ENCODE measurements at places on chromosomes 2 and 18.

- no peak for DNase-seq
Measured at GRCh38 chr2:132645722-132646539, 24.1 kb downstream of the LYPD1 start.

DNA sequence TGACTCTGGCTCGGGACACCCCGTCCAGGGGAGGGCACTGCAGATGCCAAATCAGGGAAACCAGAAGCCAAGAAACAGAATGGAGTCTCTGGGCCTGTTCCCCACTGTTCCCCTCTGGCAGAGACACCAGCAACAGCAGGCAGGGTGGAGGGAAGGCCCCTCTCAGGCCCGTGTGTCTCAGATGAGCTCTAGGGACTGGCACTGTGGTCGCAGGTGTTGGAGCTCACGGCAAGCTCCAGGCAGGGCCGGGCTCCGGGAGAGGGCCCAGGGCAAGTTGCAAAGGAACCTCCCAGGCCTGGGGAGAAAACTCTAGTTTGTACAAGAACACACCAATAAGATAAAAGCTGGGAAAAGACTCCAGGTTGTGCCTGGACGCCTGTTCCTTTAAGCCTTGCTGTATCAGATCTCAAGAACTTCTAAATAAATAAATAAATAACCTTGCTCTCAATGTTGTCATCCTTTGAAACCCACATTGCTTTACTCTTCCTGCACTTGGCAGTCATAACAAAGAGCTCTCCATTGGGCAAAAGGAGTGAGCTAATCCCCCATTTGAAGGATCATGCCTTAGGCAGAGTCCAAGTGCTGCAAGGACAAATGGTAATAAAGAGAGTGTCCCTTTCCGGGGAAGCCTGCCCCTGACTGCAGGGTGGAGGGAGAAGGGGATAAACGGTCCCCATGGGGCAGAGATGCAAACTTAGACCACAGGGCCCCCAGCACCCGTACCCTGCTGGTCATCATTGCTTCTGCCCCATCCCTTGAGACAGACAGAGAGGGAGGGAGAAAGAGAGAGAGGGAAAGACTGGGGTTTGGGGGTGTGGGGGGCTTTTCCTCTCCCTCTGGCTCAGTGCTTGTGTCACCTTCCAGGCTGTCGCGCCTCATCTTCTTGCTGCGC lies 33.3 kb downstream of the CNGA3 start:
- no peak for DNase-seq

DNA sequence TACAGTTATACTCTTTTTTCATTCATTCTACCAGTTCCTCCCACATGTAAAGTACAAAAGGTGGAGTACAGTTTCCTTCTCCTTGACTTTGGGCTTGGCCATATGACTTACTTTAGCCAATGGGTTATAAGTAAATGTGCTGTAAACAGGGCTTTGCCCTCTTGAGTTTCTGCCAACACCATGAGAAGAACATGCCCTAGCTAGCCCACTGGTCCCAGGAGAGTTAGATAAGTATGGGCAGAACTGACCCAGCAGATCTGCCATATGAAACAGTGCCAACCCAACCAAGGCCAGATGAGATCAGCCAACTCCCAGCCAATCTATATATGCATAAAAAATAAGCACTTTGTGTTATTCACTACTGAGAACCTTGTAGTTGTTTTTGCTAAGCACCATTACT lies 25.5 kb downstream of the ZC3H8 start:
- DNase-seq = no peak

GRCh38 chr2:197071790-197072436 lies 145.4 kb upstream of the PGAP1 start:
- no peak for DNase-seq

GRCh38 chr2:234911271-234911670 lies 40.5 kb upstream of the SH3BP4 start:
- DNase-seq = no peak

GRCh38 chr2:177249038-177249437 lies 15.5 kb downstream of the NFE2L2 start:
- DNase-seq = no peak

GRCh38 chr2:159290289-159290907 lies 3.9 kb upstream of the WDSUB1 start:
- DNase-seq = peak; percentile 40

DNA sequence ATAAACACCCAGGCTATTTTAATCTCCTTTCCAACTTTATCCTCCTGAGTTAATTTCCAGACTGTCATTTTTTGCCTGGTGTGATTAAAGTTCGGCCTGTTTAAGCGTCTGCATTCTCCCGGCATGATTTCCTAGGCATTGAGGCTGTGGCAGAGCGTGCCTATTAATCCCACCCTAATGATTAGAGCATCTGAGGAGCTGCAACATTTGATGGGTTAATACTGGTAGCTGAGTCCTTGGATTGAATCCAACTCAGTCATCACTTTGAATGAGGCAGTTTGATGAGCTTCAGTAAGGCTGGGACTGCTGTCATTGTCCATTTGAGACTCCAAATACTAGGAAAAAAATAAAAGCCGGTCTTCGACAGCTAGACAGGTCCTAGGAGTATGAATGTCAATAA lies 882.5 kb downstream of the SLC4A3 start:
- DNase-seq = no peak

DNA sequence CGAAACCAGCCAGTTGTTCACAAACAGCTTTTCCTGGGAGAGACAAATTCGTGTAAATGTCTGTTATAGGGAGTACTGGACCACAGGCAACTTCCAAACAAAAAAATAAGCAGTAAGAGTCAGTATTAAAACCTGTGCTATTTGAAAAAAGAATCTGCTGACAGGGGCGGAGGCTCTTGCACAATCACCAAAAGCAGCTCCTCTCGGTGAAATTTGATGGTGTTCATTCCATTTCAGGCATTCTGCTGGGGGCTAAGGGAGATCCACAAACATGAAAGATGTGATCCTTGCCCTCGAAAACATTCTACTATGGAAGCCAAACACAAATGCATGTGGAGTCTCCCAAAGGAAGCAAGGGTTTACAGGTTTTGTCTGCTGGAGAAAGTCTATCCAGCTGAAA lies 45.0 kb downstream of the TFCP2L1 start:
- DNase-seq = no peak

DNA sequence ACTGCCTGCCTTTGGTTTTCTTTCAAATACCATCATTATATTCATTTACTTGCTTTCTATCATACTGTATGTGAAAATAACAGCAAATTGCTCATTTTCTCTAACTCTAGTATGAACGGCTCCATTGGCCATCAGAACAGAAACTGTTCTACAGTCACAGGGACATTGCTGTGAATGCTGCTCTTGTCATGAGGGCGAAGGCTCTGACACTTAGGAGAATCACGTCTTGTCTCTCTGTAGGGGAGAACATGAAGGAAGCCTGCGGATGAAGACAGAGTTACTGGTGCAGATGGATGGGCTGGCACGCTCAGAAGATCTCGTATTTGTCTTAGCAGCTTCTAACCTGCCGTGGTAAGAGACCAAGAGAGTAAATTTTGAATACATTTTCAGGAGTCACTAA lies 41.7 kb upstream of the ELOA2 start:
- DNase-seq = no peak

DNA sequence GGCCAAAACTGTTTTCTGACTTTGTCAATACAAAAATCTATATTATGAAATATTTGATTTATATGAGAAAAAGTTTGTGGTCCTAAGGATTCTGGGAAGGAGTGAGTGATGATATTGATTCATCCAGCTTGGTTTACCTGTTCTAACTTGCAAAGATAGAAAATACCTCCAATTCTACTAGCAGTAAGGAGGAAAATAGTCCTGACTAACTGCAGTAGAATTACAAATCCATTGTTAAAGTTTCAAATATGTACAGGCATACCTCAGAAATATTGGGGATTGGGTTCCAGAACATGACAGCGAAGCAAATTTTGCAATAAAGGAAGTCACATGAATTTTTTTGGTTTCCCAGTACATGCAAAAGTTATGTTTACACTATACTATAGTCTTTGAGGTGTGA lies 158.8 kb upstream of the CYRIA start:
- no peak for DNase-seq

GRCh38 chr2:85257970-85258605 lies 69.7 kb downstream of the TGOLN2 start:
- DNase-seq = no peak

DNA sequence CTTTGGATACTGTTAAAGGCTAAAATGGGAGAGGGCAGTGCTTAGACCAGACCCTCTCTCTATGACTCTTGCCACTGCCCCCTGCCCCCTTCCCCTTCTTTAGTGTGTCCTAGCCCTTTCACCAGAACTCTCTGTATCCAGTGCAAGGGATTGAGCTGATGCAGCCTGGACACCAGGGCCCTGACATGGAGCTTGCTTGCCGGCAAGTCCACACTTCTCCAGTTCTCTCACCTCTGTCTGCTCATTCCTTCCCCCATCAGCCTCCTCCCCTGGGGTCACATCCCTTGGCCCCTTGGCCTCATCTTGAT lies 1.5 kb upstream of the WNT6 start:
- DNase-seq = no peak

- DNase-seq = no peak
Measured at GRCh38 chr18:80115035-80115434, 6.0 kb downstream of the ADNP2 start.

DNA sequence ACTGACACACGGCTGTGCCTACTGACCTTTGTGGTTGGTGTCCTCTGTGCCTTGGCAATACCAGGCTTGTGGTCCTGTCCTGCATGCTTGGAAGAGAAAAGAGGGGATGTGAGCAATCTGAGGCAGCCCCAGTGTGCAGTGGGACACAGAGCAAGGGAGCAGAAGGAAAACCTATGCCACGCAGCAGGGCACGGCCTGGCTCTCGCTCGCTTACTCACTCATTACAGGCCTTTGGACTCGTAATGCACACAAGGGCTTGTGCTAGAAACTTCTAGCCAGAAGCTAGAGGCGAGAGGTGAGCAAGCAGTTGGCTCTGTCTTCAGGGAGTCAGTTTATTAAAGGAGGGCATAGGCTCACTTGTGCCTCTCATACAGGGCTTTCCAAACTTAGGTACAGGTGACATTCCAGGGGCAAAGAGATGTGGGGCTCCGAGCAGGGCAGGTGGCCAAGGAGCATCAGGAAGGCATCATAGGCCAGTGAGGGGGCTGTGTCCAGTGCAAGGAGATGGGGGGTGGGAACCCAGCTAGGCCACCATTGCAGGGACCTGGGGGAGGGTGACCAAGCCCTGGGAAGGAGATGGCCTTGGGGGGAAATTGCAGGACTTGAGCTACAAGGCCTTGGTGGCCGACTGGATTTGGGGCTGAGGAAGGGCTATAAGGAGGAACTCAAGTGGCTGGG lies 100.8 kb downstream of the DYSF start:
- DNase-seq = no peak

- DNase-seq = peak; percentile 17
Measured at GRCh38 chr18:6561420-6561861, 146.7 kb upstream of the L3MBTL4 start.

GRCh38 chr18:79868811-79869541 lies 71.2 kb downstream of the KCNG2 start:
- no peak for DNase-seq

- no peak for DNase-seq
Measured at GRCh38 chr2:198137733-198138132, 333.3 kb downstream of the PLCL1 start.

- DNase-seq = no peak
Measured at GRCh38 chr2:105391763-105392662, 6.8 kb downstream of the FHL2 start.

DNA sequence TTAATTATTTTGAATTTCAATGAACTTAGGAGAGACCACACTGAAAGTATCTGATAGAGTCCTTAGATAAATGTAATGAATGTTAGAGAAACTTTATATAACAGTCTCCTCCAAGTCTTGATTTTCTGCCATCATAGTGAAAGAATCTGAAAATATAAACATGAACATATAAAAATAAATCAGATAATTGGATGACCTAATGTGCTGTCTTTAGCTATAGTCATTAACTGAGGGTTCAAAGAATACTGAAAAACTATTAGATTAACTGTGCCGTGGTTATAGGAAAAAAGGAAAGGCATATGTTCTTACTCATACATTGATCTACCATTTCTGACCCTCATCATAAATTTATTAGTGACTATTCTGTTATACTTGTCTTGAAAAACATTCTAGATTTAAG lies 47.0 kb upstream of the SPAG16 start:
- DNase-seq = no peak

DNA sequence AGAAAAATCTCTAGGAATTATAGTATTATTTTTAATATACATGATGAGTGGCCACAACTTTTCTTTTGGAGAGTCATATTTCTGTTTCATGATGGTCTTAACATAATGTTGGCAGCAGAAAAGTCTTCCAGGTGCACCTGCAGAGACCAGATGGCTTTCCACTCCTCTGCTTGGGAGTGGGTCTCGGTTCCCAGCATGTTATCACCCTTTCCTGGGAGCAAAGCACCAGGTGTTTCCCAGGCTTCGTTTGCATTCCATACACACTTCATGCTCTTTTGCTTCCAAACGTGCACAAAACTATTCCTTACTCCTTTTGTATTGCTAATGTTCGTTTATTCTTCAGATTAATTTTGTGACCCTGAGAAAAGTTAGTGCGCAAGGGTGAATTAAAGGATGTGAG lies 305.2 kb downstream of the CDH2 start:
- DNase-seq = no peak

DNA sequence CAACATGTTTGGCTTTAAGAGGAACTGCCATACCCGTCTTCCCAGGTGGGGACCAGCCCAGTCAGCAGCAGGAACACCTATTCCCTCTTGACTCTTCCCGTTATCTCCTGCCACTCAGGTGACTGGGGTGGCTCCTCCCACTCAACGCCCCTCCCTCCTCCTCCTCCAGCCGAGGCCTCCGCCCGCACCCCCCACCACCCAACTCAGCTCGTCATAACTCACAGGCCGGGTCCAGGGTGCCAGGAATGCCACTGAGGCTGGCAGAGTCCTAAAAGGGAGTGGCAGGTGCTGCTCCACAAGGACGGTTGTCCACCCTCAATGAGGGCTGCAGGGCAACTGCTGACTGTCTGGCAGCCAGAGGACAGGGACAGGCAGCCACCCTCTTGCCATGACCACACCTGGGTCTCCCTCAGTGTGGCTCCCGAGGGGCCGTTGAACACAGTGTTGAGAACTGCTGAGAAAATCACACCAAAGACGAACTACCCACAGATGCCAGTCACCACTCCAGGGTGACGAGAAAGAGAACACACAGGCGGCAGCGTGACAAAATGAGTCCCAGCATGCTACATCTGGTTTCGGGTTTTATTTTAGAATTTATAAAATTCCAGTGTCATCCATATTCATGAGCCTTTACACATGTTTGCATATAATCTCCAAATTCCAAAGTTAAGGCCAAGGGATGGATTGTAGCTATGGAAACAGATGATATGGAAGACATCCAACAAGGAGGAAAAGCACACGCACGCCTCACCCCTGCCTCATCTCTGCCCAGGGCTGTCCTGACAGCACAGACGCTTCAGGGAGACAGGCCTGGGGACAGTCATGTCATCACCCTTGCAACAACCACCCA lies 38.5 kb downstream of the ANO7 start:
- DNase-seq = no peak

GRCh38 chr2:190255676-190256075 lies 64.0 kb downstream of the HIBCH start:
- no peak for DNase-seq
